ENCODE measurements at places on chromosomes 7 and 10. TPM values are rescaled to one million over a fixed set of nuclear protein-coding genes. Genes with fewer than 3 reads are reported as not detected.

DNA sequence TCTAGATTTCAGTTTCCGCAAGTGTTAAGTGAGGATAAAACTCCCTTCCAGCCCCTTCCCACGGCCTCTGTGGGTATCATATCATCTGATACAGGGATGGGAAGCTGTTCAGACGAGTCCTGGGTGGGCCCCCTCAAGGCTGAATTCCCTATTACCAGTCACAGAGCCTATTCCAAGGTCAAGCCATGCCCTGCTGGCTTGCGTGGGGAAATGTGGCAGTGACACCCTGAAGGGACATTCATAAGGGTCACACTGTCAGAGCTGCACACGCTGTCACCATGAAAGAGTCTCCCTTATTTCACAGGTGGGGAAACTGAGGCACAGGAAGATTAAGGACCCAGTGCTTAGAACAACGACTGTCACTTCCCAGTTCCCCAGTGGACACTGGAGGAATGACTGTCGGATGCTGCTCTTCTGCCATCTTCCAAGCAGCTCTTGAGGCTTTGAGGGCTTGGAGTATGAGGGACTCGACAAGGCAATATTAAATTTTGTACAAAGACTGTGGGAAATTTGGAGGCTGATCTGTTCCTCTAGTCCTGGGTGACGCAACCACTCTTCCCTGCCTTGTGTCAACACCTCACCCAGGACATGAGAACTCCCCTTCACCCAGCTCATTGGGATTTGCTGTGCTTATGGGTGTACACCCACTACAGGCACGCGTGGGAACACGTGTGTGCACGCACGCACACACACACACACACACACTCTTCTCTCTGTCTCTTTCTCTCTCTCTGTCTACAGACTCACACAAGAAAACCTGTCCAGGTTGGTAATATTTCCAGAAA, 386.0 kb downstream of the RPS24 start:
- DNase-seq: no peak

DNA sequence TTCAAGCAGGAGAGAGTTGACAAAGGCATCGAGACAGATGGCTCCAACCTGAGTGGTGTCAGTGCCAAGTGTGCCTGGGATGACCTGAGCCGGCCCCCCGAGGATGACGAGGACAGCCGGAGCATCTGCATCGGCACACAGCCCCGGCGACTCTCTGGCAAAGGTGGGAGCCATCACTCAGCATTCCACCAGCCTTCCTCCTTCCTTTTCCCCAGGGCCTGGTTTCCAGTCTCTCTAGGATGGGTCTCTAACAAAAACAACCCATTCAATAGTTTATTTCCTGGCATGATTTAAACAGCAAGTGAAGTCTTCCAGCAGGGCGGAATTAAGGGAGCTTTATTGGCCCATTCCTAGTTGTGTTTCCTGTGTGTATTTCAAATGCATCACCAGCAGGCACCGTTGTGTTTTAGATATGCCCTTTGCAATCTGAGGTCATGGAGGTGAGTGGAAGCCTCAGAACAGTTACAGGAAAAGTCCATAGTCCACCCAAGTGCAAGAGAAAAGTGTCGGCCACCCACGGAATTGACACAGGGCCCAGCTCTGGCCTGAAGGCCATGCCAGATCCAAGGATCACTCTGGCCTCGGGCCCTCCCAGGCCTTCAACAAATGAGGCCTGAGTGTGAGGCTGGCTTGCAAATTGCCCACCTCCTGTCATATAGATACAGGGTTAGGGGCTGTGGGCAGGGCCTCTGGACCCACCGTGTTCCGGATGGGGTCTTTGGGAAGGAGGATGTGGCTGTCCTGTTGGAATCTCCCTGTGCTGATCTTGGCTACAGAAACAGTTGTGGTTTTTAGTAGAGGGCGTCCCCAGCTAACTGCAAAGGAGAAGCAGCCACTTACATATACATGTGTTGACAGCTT, 46.9 kb upstream of the TRIM8 start:
- DNase-seq: no peak

- DNase-seq: no peak
Observed at GRCh38 chr10:107790271-107790670, 625.8 kb upstream of the SORCS1 start.

- DNase-seq: no peak
Observed at GRCh38 chr7:131859147-131859821, 302.9 kb upstream of the PODXL start.

GRCh38 chr7:31444196-31444595, 69.7 kb upstream of the ITPRID1 start:
- DNase-seq: no peak

DNA sequence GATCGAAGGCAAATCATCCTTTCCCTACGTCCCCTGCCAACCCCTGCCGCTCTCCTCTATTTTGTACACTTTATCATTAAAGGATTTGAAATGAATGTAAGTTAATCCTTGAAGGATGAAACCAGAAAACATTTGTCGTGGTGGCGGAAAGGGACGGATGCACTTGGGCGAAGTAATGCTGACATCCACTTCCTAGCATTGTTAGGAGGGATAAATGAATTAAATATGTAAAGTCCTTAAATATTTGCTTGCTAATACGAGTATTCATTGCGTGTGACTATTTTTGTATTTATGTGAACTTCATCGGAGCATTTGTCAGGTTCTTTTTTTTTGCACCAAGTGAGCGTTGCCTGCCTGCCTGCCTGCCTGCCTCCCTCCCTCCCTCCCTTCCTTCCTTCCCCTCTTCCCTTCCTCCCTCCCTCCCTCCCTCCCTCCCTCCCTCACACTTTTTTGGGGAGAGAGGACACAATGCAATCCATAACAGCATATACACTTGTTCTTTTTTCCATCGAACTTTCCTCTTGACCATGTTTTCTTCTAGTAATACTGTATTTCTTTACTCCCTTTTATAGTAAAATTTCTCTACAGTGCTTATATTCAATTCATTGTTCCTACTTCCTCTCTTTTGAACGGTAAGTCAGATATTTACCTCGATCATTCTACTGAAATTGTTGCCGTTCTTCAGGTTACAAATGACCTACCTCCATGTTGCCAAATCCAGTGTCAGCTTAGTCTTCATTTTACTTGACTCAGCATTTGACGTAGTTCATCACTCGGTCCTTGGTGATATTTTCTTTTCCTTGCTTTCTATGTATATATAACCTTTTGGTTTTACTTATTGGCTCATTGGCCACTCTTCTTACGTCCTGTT, 831 bp downstream of the CCDC7 start:
- no peak for DNase-seq

DNA sequence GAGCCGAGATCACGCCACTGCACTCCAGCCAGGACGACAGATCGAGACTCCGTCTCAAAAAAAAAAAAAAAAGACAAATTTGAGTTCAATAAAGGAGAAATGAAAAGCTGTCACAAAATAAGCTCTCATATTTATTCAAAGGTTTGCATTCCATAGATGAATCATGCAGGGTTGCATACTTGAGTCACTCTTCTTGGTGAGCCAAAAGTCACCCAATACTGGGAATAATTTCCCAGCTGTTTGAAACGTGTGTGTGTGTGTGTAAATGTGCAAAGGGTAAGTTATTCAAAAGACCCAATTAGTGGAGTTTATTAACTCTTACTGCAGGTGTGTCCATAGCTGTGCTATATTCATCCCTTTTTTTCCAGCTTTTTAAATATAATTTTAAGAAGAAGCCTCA, 297.7 kb downstream of the CCDC3 start:
- DNase-seq: no peak

Gene OR9A2
- not detected for total RNA-seq

Gene ENO4
- not detected for total RNA-seq

Gene NDUFB8
- total RNA-seq: 444 TPM

Gene CCDC146
- 11.0 TPM for total RNA-seq

All from Right ventricle myocardium inferior (tissue), 1 donor.